ENCODE measurements at places on chromosomes 4 and X. TPM values are rescaled to one million over a fixed set of nuclear protein-coding genes. Genes with fewer than 3 reads are reported as not detected.

GRCh38 chrX:153778181-153778580 is 2.7 kb upstream of the SRPK3 start:
- no peak for DNase-seq

LRRC66 gene
- 0.09 TPM for total RNA-seq

RPS6KA6 gene
- total RNA-seq, result 2.1 TPM

- no peak for DNase-seq
These were observed 120.1 kb downstream of the GC start for GRCh38 chr4:71663780-71664179.

- no peak for DNase-seq
These were observed 391 bp downstream of the UBL4A start for GRCh38 chrX:154486052-154486395.

GPR50 gene
- not detected for total RNA-seq

GPM6B gene
- 1.7 TPM for total RNA-seq

GPRIN3 gene
- 3.4 TPM for total RNA-seq

EPGN gene
- total RNA-seq, result 0.52 TPM

MAGEE1 gene
- 0.85 TPM for total RNA-seq

IL2RG gene
- 91.6 TPM for total RNA-seq

NXF2B gene
- not detected for total RNA-seq

DNA sequence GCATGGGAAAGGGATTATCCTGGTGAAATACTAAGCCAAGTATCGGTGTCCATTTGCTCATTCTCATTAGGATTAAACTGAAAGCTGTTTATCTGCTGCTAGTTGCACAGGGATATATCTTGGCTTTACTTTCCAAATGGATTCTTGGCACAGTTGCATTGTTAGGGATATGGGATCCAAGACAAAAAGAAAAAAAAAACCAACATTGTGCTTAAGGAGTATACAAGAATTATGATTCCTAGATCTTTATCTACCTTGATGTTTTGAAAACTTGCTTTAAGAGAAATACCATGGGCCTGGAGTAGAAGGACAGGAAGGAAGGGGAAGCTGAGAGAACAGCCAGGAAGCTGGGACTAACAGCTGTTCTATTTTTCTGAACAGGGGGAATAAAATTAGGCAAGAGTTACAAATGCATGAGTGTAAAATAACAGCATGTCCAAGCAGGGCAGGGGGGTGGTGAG is 107.6 kb downstream of the ATXN3L start:
- no peak for DNase-seq

- DNase-seq, result no peak
These were observed 407.3 kb downstream of the DMD start for GRCh38 chrX:32804034-32804433.

PRR32 gene
- not detected for total RNA-seq

DNA sequence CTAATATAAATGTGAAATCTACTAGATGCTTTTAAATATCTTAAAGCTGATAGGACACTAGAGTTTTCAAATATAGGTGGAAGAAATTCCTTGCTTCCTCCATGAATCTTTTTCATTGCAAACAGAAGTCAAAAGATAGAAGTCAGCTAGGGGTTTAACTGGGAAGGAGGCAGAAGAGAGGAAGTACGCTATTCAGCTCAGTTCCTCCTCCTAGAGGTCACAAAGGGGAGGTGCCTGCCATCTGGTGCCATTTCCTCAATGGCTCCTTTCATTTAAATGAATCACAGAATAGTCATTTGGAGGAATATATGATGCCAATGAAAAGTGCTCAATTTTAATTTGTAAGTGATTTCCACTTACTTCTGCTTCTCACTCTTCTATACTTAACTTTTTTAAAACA is 8.5 kb downstream of the COL25A1 start:
- DNase-seq, result peak; percentile 38

MND1 gene
- total RNA-seq, result 32.7 TPM

LIMCH1 gene
- total RNA-seq, result 13.8 TPM

GRCh38 chr4:17475481-17475880 is 36.4 kb downstream of the QDPR start:
- DNase-seq, result no peak

DNA sequence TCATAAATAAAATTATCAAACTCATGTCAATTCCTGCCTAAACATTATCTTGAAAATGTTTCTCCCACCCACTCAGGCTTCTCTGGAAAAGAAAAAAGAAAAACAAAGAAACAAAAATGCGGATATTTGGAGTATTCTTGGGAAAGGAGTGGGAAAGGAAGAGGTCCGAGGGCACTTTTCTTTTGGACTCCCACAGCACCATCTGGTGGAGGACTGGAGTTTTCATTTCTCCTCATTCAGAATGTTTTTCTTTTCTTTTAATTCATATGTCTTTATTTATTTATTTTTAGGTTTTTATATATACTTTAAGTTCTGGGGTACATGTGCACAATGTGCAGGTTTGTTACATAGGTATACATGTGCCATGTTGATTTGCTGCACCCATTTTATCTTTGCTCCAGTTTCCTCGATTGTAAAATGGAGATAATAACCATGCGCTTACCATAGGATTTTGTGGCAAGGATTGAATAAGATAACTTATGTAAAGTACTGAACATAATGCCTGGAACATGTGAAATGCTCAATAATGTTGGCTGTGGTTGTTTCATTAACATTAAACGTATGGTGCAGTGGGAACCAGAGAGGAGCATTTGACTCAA is 8.0 kb upstream of the KCNE5 start:
- DNase-seq, result no peak

PTTG2 gene
- 0.09 TPM for total RNA-seq

DNA sequence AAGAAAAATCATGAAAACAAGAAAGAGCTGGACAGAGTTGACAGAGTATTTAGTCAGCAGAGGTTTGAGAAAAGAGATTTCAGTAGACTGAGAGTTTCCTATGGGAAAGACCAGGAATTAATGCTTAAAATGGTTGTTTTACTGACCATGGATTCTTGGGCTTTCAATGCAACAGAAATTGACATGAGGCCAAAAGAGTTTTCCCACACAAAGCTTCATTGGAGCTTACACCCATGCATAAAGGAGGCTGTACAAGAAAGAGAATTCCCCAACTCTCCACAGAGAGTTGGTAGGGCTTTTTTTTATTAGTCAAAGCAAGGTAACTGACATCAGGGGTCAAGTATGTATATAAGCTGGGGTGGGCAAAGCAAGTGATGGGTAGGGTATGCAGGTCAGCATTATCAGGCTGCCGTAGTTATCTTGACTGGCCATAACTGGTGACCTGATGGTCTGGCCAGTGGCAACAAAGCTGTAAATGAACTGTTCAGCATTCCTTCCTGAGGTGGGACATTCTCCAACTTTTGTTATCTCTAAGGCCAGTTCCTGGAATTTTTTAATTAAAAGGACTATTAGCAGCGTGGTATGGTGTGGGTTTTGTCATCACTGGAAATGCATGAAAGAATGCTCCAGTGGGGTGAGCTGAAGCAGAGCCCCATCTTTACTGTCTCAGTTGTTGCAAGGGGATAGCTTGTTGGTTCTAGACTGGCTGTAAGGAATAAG is 117.0 kb downstream of the ADAM29 start:
- no peak for DNase-seq

DUSP21 gene
- total RNA-seq, result not detected

DNA sequence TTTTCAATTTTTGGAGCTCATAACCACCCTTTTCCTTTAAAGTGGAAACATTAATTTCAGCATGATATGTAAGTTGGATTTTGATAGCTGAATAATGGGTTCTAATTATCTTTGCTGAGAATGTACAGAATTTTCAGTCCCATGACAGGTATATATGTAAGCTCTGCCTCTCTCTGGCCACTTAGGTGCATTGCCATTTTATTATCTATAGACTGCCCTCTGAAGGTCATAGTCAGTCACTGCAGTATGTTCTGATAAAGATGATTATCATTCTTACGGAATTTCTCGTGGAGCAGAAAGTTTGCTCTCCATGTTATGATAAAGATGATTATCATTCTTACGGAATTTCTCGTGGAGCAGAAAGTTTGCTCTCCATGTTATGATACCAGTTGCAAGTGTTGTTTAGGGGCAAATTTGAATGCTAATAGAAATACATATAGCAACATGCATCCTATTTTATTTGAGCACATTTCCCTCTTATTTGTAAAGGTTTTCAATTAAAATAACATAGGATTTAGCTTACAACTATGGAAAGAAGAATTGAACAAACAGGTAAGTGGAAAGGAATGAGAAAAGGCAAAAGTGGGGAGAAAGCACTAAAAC is 10.4 kb downstream of the AFP start:
- peak; percentile 30 for DNase-seq

SPON2 gene
- 5.3 TPM for total RNA-seq

- DNase-seq, result no peak
These were observed 709.7 kb downstream of the DMD start for GRCh38 chrX:32501606-32502005.

GRCh38 chr4:7330811-7331681 is 103.7 kb downstream of the PSAPL1 start:
- no peak for DNase-seq

GRCh38 chr4:31291238-31291637 is 571.1 kb downstream of the PCDH7 start:
- DNase-seq, result no peak

DNA sequence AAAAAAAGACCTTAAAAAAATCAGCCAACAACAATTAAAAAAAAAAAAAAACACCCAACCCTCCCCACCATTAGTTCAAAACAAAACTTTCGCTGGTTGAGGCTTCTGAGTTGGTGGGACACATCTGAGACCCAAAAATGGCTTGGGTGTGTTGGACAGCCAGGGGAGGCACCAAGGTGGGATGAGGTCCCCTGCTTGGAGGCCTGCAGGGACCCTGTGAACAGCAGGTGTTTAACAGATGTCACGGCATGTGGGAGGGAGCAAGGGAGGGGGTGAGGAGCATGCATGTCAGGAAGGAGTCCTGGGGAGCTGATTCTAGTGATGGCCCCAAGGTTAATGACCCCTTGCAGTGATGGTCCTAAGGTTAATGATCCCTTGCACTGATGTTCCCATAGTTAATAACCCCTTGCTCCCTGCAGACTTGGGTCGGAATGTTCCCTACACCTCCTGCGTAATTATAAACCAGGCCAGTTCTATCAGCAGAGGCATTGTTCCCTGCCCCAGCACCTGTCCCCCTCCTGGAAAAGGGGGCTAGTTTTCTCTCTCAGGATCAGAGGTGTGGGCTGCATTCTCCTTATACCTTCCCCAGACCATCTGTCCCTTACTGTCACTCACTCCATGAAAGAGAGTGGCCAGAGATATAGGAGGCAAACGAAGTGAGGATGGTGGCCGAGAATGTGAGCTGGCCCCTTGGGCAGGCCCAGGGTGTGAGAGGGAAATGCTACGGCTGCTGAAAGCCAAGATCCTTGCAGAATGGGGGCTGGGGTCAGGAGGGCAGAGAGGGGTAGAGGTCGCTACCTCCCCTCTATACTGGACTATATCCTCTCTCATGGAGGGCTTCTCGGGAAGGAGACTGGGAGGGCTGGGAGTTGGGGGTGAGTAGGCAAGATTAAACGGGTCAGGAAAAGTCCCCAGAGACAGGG is 2.3 kb upstream of the FOXP3 start:
- peak; percentile 63 for DNase-seq

TLR8 gene
- total RNA-seq, result 3.7 TPM

GRCh38 chr4:141497627-141498026 is 138.8 kb upstream of the IL15 start:
- DNase-seq, result no peak

SMIM43 gene
- 0.24 TPM for total RNA-seq

PFKFB1 gene
- total RNA-seq, result 0.19 TPM

All from thymus (tissue), 14 donors.